ENCODE measurements at places on chromosomes 5 and 9.

DNA sequence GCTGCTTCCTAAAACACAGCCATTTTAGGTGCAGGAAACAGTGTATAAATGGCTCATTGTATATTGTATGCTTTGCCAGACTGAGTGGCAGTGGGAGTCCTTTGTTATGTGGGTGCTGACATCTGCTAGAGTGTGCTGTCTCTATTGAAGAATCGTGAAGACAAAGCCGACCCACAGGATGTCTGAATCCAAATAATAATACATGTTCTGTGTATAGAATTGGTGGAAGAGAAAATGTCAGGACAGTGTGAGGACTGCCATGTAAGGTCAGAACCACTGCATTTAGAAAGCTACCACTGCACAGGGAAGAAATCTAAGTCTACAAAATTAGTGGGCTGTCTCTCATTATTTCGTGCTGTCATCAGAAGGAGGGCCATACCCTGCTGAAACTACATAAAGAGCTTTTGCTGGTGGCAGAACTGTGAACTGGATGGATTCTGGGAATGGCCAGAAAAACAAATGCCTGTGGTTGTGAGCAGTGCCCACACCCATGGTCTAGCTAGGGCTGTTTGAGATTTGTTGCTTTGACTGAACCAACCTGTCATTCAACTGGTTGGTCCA is 2.5 kb downstream of the IL7R start:
- DNase-seq: no peak

GRCh38 chr5:90223756-90224155 is 185.8 kb downstream of the CETN3 start:
- DNase-seq: no peak

DNA sequence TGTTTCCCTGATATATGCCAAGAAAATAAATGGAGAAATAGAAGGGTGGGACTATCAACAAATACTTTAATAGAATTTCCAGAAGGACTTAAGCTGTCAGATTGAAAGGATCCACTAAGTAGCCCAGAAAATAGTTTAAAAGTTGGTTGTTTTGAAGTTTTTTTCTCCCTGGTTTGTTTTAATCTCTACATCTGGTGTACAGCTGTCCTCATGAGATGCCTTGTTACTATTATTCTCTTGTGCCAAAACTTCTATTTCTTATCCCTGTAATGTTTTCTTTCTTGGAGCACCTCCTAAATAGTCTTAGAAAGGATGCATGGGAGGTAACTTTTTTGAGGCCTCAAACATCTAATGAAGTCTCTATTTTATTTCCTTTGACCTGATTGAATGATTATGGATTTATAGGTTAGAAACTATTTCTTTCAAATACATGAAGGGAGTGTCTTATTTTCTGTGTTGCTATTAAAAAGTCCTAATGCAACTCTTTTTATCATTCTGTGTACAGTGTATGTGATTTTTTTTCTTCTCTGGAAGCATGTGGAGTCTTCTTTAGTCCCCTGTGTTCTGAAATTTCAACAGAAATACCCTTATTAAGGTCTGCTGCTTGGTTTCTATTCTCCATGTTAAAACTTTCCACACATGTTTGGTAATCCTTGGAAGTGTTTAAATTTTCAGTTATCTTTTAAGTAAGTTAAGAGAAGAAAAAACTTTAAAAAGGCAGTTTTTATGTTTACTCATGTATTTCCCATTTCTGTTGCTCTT is 140.0 kb upstream of the CDKN2B start:
- no peak for DNase-seq

- no peak for DNase-seq
Measured at GRCh38 chr9:82356131-82356530, 367.6 kb downstream of the SPATA31D1 start.

- DNase-seq: no peak
Measured at GRCh38 chr9:121398374-121398773, 28.3 kb upstream of the STOM start.

DNA sequence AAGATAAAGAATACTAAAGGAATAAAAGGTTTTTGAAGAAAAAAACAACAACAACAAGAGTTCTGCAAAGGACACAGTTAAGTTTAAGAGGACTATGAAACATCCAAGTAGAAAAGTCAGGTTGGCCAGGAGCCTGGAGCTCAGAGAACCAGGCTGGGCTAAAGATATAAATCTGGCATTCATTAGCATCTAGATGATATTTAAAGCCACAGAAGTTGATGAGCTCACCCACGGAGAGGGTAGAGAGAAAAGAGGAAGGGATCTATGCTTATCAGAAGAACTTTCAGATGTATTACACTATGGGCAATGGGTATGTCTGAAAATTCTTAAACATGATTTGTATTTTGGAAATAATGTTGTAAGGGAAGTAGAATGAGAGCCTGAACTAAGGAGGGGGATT is 9.9 kb downstream of the MIER3 start:
- no peak for DNase-seq

DNA sequence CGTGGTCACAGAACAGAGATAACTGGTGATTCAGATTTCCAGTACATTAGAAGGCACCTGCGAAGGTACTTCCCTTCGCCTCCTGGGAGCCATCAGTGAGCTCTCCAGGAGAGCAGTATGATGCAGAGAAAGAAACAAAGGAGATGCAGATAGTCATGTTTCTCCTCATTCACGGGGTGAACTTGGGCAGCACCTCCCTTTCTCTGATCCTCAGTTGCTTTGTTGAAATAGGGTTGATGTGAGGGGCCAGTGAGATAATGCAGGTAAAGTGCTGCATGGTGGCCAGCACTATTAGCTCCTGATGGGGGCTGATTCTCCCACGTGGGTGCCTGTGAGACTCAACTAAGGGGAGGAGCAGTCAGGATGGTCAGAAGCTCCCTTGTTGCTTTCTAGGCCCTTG is 46.6 kb upstream of the ZNF169 start:
- no peak for DNase-seq

DNA sequence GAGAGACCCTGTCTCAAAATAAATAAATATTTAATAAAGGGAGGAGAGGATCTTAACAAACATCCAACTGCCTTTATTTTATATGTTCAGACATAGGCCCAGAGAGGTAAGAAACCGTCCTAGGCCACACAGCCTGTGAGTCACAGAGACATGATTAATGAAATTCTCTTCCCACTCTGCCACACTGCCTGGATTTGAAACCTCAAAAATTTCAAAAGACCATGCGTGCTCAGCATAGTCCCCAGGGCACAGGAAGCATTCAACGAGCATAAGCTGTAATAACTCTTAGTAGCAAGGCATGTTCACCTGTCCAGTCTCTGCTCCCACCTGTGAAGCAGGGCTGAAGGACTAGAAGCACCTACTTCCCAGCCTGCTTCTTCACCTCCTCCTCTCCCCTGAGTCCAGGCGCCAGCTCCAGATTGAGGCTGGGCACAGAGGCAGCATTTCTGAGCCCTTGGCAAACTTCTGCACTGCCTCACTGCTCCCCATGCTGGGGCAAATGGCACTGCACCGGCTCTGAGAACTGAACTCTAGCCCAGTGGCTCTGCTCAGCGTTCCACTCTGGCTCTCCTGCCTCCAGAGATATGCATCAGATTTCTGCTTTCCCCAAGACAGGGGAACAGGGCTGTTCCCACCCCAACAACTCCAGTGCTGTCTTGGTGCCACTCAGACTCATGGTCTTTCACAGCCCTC is 1.1 kb downstream of the FAT2 start:
- no peak for DNase-seq

DNA sequence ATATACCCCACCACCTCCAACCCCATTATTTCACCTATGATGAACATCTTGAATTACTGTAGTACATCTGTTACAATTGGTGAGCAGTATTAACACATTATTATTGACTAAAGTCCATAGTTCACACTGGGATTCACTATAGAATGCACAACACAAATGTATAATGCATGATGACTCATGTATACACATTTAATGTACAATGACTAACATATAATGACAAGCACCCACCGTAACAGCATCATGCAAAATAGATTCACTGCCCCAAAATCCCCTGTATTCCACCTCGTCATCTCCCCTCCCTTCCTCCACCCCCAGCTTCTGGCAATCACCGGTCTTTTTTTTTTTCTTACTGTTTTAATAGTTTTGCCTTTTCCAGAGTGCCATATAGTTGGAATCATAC is 47.1 kb upstream of the NEK6 start:
- no peak for DNase-seq

GRCh38 chr9:31336386-31336785 is 1048.1 kb upstream of the ACO1 start:
- no peak for DNase-seq

DNA sequence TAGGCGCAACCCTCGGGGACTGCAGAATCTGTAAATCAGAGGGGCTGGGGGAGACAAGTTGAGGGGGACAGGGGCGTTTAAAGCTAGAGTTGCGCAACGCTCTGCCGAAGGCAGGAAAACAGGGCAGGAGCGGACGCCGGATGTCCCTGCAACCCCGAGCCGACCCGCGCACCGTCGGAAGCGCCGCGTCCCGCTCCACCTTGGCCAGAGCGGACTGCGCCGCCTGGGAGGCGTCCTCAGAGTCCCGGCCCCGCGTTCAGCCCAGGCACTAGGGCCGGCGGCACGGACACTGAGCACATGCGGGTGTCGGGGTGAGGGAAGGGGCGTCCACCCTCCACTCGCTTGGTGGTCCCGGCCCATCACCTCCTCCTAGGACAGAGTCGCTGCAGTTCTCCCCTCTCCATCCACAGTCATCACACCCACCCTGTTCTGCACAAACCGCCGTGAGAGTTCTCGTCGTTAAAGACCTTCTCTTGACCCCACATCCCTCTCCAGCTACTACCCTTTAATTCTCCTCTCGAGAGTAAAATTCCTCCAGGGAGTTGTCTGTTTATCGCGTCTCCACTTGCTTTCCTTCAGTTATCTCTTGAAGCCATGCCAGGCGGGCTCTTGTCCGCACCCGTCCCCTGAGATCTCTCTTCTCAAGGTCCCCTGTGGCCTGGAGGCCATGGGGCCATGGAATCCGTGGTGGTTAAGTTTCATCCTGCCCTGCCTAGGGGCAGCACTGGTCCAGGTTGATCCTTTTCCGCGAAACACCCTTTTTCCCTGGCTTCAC is 796 bp upstream of the PDLIM7 start:
- DNase-seq: no peak

GRCh38 chr9:93565089-93565488 is 11.3 kb upstream of the PHF2 start:
- DNase-seq: no peak

DNA sequence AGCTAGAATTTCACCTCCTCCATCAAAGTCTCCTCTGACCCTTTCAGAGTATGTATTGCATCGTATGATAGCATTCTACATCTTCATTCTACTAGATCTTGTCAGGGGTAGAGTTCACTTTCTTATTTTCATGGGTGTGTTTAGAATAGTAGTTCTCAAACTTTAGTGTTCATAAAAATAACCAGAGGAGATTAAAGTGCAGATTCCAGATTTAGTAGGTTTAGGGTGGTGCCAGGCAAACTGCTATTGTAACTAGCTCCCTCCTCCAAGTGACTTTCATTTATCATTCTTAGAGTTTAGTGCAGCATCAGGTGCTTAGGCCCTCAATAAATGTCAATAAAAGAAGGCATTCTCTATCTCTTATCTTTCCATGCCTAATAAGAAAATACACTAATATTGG is 7.2 kb upstream of the FYB1 start:
- no peak for DNase-seq

DNA sequence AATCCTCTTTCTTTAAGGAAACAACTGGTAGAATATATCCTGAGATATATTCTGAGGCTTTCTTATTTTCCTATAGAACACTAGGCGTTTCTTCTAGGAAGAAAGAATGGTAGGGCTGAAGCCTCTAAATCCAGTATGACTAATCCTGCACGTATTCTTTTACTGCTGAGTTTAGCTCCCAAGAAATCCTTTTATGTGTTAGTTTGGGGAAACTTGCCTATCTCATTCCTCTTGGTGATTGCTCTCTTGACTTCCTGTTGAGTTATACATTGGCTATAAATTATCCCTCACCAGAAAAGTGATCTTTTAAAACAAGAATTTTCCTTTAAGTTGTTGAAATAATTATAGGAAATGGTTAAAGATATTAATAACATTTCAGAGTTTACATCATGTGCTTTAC is 422.9 kb downstream of the TMEM161B start:
- DNase-seq: no peak

GRCh38 chr9:7879551-7880245 is 80.1 kb upstream of the DMAC1 start:
- peak; percentile 9 for DNase-seq

GRCh38 chr9:126113176-126113575 is 213.5 kb upstream of the MVB12B start:
- DNase-seq: no peak

DNA sequence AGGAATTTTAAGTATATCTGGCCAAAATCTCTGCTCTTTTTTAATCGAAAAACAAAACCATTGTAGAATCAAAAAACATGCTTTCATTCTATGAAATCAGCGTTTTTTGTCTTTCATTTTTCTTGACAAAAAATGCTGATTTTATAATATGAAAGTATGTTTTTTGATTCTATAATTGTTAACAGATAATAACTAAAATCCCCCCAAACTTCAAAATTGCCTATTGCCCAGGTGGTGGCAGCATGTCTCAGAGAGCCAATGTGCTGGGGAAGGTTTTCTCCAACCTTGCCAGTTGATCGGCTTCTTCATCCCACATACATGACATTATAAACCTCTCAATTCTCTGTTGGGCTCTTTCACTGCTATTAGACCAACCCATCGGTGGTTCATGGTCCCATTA is 5.1 kb upstream of the SMIM15 start:
- no peak for DNase-seq

GRCh38 chr5:173763410-173763809 is 124.7 kb upstream of the CPEB4 start:
- no peak for DNase-seq

All from stimulated activated CD8-positive, alpha-beta memory T cell treated with anti-CD3 and anti-CD28 coated beads, Interleukin-7, amount 100 ng/mL, for 1 hour (primary cell).